ENCODE measurements at places on chromosomes 13 and 19.
A peak's percentile ranks its signal among the peaks of the same experiment; 100 is the strongest.

GRCh38 chr13:104553186-104553585, 1487.0 kb upstream of the SLC10A2 start:
- no peak for DNase-seq

DNA sequence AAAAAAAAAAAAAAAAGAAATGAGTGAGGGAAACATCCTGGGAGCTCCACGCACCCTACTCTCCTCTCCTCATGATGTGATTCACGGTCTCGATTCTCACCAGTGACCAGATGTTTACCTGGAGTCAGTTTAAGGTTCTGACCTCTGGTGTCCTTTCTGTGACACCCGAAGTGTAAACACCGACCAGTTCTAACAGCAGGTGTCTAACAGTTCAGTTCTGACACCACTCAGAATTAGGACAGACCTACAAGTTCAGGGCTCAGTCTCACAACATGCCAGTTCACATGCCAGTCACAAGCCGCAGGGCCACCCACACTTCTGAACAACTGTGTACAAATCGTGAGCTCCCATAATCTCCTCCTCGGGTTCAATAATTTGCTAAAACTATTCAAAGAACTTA, 6.0 kb downstream of the ZNF564 start:
- DNase-seq, result no peak

DNA sequence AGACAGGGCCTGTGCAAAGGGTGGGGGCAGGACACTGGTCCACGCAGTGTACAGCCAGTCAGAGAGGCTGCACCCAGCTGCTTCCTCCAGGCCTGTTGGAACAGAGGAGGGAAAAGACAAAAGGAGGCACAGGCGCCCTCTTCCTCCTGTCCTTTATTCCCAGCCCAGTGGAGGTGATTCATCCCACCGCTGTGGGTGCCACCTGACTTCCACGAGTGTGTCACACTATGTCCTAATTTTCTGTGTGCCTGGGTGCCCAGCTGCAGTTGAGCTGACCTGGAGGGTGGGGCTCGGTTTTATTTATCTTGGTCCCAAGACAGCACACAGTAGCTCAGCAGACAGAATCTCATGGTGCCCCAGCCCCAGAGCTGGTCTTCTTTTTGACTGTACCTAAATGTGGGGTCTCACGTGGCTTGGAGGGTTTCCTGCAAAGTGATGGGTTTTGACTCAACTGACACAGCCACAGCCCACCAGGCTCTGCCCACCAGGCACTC, 9.0 kb downstream of the EPS15L1 start:
- no peak for DNase-seq

- peak; percentile 9 for DNase-seq
These were observed 9.8 kb upstream of the ZNF544 start for GRCh38 chr19:58218899-58219298.

- DNase-seq, result no peak
These were observed 194.2 kb downstream of the POU4F1 start for GRCh38 chr13:78409172-78409571.

All from activated CD8-positive, alpha-beta memory T cell treated with anti-CD3 and anti-CD28 coated beads for 1 hour (primary cell).